ENCODE measurements at places on chromosomes 13 and 19. TPM values are rescaled to one million over a fixed set of nuclear protein-coding genes. Genes with fewer than 3 reads are reported as not detected.

- H3K27me3 ChIP-seq: no peaks in the 10 kb centered on the region
- no peak overlapping the region for H3K27ac ChIP-seq
- H3K4me3 ChIP-seq: no peak overlapping the region
- peaks cover 3% of the 10 kb centered on the region for H3K4me1 ChIP-seq
- no peaks in the 10 kb centered on the region for H3K36me3 ChIP-seq
- no peak for DNase-seq
These were observed 530.7 kb upstream of the SLITRK1 start for GRCh38 chr13:84413016-84413415.

- H3K36me3 ChIP-seq: peaks cover 40% of the 10 kb centered on the region
- no peak overlapping the region for H3K27ac ChIP-seq
- H3K27me3 ChIP-seq: peaks cover 22% of the 10 kb centered on the region
- H3K4me1 ChIP-seq: no peaks in the 10 kb centered on the region
- DNase-seq: no peak
These were observed 2.2 kb upstream of the AMH start for GRCh38 chr19:2246801-2247361.

- no peaks in the 10 kb centered on the region for H3K27me3 ChIP-seq
- peaks cover 2% of the 10 kb centered on the region for H3K36me3 ChIP-seq
- H3K27ac ChIP-seq: no peak overlapping the region
- no peak for DNase-seq
- no peak overlapping the region for H3K4me3 ChIP-seq
- H3K4me1 ChIP-seq: no peaks in the 10 kb centered on the region
These were observed 27.4 kb upstream of the AKT2 start for GRCh38 chr19:40312533-40312932.

DNA sequence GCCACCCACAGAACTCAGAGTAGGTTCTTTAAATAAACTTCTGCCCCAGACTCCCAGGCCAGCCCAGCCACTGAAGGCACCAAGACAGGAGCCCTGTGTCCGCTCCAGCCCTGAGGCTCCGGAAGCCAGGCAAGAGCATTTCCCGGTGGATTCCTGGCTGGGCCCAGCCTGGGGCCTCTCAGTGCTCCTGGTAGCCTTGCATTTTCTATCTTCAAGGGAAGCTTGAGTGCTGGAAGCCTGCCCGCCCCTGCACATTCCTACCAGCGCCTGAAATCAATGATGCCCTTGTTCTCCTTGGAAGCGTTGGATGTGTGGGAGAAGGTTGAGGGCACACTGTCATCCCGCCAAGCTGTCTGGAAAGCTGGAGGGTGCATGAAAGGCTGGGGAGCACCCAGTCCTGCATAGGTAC is 70.3 kb downstream of the ALOX5AP start:
- H3K4me1 ChIP-seq: peaks cover 22% of the 10 kb centered on the region
- no peak for DNase-seq
- no peaks in the 10 kb centered on the region for H3K27me3 ChIP-seq

- no peaks in the 10 kb centered on the region for H3K36me3 ChIP-seq
- no peaks in the 10 kb centered on the region for H3K27me3 ChIP-seq
- no peak for DNase-seq
- H3K4me1 ChIP-seq: no peaks in the 10 kb centered on the region
These were observed 33.8 kb downstream of the F2RL3 start for GRCh38 chr19:16922592-16922934.

GRCh38 chr13:43264458-43264857 is 241.1 kb downstream of the DNAJC15 start:
- no peaks in the 10 kb centered on the region for H3K36me3 ChIP-seq
- no peak overlapping the region for H3K27ac ChIP-seq
- H3K27me3 ChIP-seq: no peaks in the 10 kb centered on the region
- DNase-seq: no peak
- H3K4me1 ChIP-seq: peaks cover 22% of the 10 kb centered on the region

- peaks cover 16% of the 10 kb centered on the region for H3K27me3 ChIP-seq
- no peak overlapping the region for H3K27ac ChIP-seq
- no peak overlapping the region for H3K4me3 ChIP-seq
- no peak for DNase-seq
- no peaks in the 10 kb centered on the region for H3K4me1 ChIP-seq
These were observed 11.9 kb upstream of the LILRB5 start for GRCh38 chr19:54268936-54269335.

Gene NKPD1
- 0.29 TPM for total RNA-seq

Gene ZNF763
- total RNA-seq: 2.5 TPM

DNA sequence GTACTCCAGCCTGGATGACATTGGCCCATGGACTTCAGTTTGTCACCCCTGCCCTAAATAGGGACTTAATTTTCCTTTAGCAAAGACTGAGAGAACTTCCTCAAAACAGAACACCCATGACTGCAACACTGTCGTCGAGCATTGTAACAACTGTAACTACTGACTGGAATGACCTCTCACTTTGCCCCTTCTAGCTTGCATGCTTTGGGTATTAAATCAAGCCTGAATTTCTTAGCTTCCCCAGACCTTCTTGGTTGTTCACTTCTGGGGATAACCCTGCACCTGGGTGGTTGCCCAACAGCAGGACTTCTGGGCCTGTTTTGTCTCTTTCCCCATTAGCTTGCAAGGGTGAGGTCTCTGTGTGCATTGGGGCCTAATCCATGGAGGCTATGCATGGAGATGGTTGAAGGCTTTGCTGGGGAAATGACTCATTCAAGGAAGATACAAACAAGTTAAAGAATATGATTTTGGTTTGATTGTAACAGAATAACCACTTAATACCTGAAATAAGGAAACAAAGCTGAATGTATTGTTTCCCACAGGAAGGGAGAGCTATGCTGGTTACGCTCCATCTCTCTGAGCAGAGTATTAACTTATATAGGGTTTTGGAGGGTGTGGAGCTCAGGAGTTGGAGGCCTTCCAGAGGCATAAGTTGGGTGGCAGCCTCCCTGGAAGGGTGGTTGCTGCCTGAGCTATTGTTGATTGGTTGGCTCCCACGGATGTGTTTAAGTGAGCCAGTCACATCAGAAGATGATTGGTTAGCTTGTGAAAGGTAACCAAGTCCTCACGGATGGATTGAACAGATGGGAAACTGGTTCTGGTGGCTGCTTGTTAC is 34.7 kb upstream of the UBAC2 start:
- no peak overlapping the region for H3K27ac ChIP-seq
- no peak overlapping the region for H3K4me3 ChIP-seq
- DNase-seq: no peak
- peaks cover under 1% of the 10 kb centered on the region for H3K27me3 ChIP-seq
- no peaks in the 10 kb centered on the region for H3K4me1 ChIP-seq

- H3K4me1 ChIP-seq: peaks cover 15% of the 10 kb centered on the region
- peaks cover 3% of the 10 kb centered on the region for H3K27me3 ChIP-seq
- H3K36me3 ChIP-seq: no peaks in the 10 kb centered on the region
- H3K27ac ChIP-seq: no peak overlapping the region
These were observed 205.0 kb upstream of the RFC3 start for GRCh38 chr13:33612641-33613638.

DNA sequence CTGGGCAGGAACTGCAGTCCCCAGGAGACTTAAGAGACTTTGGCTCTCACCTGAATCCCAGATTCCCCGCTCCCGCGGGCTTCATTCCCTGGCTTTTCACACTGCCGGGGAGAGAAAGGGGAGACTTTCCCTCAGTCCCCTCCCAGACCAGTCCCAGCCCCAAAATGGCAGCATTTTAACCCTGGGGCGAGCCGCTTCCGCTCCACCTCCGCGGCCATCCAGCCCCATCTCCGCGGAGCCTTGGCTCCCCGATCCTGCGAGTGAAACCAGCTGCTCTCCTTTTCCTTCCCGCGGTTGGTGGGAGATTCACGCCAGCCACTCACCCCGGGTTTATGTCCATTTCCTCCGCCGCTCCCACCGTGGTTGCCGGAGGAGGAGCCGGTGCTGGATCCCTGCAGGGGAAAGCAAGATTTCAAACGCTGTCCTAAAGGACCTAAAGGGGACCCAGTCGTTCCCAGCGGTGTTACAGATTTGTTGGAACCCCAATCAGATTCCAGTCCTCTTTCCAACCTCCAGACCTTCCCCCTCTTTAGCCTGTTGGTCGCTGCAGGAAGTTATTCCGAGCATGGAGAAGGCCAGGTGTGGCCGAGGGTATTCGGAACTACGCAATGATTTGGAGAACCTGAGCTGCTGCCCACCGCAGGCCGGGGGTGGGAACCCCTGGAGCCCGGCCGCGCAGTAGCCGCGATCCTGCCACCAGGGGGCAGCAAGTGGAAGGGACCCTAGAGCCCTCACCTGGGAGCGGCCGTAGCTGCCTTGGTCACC is 3.4 kb downstream of the DMKN start:
- H3K36me3 ChIP-seq: no peaks in the 10 kb centered on the region
- H3K4me1 ChIP-seq: peaks cover 19% of the 10 kb centered on the region
- H3K27me3 ChIP-seq: peaks cover 41% of the 10 kb centered on the region
- DNase-seq: peak; percentile 96
- peak overlapping the region; percentile 64 for H3K4me3 ChIP-seq

- H3K27ac ChIP-seq: no peak overlapping the region
- H3K4me3 ChIP-seq: no peak overlapping the region
- H3K27me3 ChIP-seq: peaks cover 38% of the 10 kb centered on the region
- H3K36me3 ChIP-seq: no peaks in the 10 kb centered on the region
These were observed 11.9 kb downstream of the LRFN1 start for GRCh38 chr19:39308531-39309304.

GRCh38 chr19:48469289-48469881 is at the start of gene CYTH2:
Gene CYTH2 (plus strand): TSS chr19:48469369. CDS start chr19:48469508, 139 bp downstream.
- H3K36me3 ChIP-seq: peaks cover 41% of the 10 kb centered on the region
- DNase-seq: peak; percentile 98
- no peaks in the 10 kb centered on the region for H3K27me3 ChIP-seq
- H3K4me3 ChIP-seq: peak within 1 kb of the TSS; percentile 95
- peaks cover 25% of the 10 kb centered on the region for H3K4me1 ChIP-seq

DNA sequence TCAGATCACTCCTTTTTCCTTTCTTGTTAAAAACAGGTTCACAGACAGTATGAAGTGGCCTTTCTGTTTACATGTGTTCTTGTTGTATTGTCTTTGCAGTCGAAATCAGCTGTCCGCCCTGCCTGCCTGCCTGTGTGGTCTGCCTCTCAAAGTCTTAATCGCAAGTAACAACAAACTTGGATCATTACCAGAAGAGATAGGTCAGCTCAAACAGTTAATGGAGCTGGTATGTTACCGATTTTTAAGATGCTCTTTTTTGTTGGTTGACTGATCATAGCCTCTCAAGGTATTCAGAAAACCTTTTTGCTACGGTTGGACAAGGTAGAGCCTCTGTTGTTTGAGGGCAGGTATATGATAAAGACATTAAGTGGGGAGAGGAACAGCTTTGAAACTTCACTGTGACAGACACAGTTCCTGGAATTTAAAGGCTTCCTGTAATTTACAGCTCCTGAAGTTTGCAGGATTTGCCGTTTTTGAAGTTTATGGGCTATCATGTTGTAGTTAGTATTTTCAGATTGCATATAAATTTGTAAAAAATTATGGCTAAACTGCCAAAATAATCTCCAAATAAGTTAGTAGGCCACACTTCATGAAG is 116.1 kb downstream of the LRCH1 start:
- H3K27me3 ChIP-seq: no peaks in the 10 kb centered on the region
- no peak overlapping the region for H3K4me3 ChIP-seq
- H3K36me3 ChIP-seq: no peaks in the 10 kb centered on the region

DNA sequence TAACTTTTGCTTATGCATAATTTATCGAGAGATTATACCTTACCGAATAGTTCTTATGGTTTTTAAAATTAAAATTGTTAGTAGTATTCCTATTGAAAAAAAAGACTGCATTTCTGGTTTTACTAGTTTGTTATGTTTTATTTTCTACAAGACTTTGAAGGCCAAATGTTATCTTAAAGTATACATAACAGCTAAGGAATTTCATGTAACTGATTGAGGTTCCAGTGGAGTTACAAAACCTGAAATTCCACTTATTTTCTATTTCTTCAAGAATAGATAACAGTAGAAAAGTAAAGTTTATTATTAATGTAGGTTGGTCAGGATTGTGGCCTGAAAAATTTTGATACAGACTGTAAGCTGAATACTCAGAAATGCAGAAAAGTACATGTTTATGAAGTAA is 1216.0 kb upstream of the PCDH20 start:
- H3K27ac ChIP-seq: no peak overlapping the region
- H3K27me3 ChIP-seq: no peaks in the 10 kb centered on the region
- H3K36me3 ChIP-seq: no peaks in the 10 kb centered on the region
- DNase-seq: no peak
- H3K4me3 ChIP-seq: no peak overlapping the region

GRCh38 chr19:16566161-16566560 is 6.1 kb downstream of the SLC35E1 start:
- H3K4me1 ChIP-seq: peaks cover 12% of the 10 kb centered on the region
- no peaks in the 10 kb centered on the region for H3K27me3 ChIP-seq
- H3K4me3 ChIP-seq: no peak overlapping the region
- no peak overlapping the region for H3K27ac ChIP-seq

GRCh38 chr13:29679396-29680053 is 84.0 kb upstream of the SLC7A1 start:
- H3K4me3 ChIP-seq: no peak overlapping the region
- H3K4me1 ChIP-seq: peaks cover 17% of the 10 kb centered on the region
- H3K27me3 ChIP-seq: no peaks in the 10 kb centered on the region
- DNase-seq: no peak
- no peak overlapping the region for H3K27ac ChIP-seq

Gene PTH2
- total RNA-seq: not detected

DNA sequence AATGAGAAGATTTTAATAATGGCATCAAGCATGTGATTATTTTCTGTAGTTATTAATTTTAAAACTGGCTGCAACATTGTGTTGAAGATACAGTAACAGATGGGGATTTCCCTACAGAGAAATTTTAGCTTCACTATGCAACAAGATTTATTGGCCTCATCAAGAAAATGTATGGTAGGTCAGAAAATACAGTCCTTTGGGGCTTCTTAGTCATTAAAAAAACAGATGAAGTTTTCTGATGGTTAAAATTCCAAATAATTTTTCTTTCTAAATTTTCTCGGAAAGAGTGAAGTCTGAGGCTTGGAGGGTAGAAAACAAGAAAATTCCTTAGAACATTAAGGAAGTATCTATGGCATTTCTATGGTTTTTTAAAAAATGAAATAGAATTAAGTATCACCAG is 1790.8 kb upstream of the PCDH20 start:
- no peak overlapping the region for H3K27ac ChIP-seq
- peaks cover 11% of the 10 kb centered on the region for H3K4me1 ChIP-seq
- H3K36me3 ChIP-seq: no peaks in the 10 kb centered on the region
- DNase-seq: no peak
- no peak overlapping the region for H3K4me3 ChIP-seq
- H3K27me3 ChIP-seq: no peaks in the 10 kb centered on the region

GRCh38 chr13:27667946-27668345 is 46.3 kb downstream of the POLR1D start:
- no peaks in the 10 kb centered on the region for H3K4me1 ChIP-seq
- H3K36me3 ChIP-seq: peaks cover 8% of the 10 kb centered on the region
- H3K27me3 ChIP-seq: no peaks in the 10 kb centered on the region
- H3K27ac ChIP-seq: no peak overlapping the region
- H3K4me3 ChIP-seq: no peak overlapping the region

- H3K36me3 ChIP-seq: no peaks in the 10 kb centered on the region
- H3K27ac ChIP-seq: no peak overlapping the region
- H3K4me3 ChIP-seq: no peak overlapping the region
- H3K4me1 ChIP-seq: no peaks in the 10 kb centered on the region
- no peaks in the 10 kb centered on the region for H3K27me3 ChIP-seq
- peak; percentile 36 for DNase-seq
These were observed 49.5 kb upstream of the TPM4 start for GRCh38 chr19:16026756-16027155.
